ENCODE measurements at places on chromosomes 13 and 19.

DNA sequence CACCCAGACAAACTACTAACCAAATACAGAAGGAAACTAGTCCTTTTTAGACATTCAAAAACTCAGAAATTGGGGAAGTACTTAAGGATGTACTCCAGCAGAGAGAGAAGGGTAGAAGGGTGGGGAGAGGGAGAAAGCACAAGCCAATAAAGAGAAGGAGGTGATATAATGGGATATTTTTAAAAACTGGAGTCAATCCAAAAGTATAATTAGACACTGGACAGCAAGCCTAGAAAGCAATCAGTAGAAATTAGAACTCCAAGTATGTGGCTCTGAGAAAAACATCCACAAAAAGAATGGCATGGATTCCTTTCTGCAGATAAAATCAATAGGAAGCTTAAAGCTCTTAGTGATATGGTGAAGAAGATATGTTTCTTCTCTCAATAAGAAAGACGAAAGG is 55.8 kb downstream of the PEPD start:
- DNase-seq, result no peak

DNA sequence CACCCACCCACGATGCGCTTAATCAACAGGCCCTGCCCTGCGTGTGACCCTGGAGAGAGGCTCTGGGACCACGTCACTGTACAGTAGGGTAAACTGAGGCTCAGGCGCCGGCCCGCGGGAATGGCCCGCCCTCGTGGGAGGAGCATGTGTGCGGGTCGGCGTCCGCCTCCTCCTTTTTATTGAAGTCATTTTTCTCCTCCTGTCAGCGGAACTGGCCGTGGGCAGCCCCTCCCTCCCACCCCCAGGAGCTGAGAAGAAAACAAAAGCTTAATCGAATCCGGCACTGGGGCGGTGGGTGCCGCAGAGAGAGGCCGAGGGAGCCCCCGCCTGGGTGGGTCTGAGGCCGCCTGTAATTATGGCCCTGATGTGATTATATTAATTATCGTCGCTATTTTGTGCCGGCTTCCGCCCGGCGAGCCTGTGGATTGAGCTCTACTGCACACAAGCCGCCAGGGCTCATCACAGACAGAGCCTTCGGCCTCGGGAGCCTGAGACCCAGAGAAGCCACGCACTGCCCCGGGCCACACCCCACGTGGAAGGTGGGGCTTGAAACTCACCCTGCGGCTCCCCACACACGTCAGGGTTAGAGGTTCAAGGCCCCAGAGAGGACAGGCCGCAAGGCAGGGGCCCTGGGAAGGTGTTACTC is 7.0 kb downstream of the C2CD4C start:
- no peak for DNase-seq

DNA sequence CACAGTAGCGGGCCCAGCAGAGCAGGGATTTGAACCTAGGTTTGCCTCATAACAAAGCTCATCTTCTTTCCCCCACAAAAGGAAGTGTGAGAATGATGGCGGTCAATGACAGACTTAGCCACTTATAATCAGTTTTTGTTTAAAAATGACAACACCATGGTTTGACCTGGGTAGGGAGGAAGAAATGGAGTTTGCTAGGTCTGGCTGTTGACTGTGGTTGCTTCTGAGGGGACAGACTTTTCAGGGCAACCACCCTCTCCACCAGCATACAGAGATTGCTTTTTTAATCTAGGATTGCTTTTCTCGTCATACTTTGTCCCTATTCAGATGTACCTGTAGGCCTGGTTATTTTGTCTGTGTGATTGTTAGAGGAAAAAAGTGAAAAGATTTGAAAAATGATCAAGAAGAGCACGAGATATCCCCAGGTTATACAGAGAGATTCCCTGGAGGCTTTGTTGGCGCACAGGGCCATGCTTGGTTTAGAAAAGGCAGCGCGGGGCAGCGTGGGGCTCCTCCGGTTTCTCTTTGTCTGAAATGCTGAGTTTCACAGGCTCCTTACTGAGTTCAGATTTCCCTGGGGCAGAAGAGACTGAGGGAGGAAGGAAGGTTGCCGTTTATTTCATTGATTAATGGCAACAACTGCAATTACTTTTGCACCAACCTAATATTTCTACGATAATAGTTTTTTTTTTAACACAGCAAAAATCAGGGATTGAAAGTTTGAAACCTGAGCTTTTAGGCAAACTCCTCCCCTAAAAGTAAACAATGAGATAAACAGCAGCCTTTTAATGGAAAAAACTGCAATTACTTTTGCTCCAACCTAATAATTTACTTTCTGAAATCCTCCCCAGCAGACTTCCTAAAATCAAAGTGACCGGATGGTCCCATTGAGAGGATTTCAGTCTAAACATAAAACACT is 97.0 kb upstream of the RNF113B start:
- DNase-seq, result no peak

- DNase-seq, result no peak
Measured at GRCh38 chr19:30920222-30920621, 429.0 kb downstream of the TSHZ3 start.

- no peak for DNase-seq
Measured at GRCh38 chr19:15501596-15501995, 6.7 kb upstream of the CYP4F22 start.

GRCh38 chr19:16607819-16608218 is 20.2 kb downstream of the MED26 start:
- no peak for DNase-seq

DNA sequence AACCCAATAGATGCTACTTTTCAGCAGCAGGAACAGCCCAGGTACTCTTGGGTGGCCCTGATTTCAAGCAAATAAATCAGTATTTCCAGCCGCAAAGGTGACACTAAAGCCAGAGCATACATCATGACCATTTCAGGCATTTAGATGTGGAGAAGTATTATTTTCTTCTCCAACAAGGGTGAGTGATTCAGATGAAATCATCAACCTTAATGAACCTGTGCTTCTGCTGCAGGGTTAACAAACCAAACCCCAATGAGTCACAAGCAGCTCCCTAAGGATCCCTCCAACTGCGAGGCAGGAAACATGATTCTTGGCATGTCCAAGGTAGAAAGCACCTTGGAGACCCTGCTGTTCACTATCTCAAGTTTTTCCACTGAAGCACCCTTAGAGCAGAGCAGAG is 32.7 kb downstream of the MBNL2 start:
- no peak for DNase-seq

- no peak for DNase-seq
Measured at GRCh38 chr13:112213467-112214255, 146.7 kb downstream of the SOX1 start.

DNA sequence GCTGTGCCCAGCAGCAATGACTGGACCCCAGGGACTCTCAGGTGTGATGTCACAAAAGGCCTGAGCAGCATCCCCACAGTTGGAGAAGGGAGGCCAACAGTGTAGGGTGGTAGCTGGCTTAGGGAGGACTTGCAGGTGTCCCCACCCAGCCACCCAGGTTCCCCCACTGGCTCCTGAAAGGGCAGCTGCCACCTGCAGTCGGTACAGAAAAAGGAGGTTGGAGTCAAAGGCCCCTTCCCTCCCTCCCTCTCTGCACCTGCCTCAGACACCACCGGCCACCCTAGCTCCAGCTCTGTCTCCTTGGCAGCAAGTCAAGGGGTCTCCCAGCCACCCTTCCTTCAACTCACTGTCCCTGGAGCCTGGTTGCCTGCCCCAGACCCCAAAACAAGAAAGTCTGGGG is at the start of gene PCP2:
TSS of gene PCP2 (minus strand) at position 22 of the 400 bp plus-strand sequence. CDS start 262 bp downstream, outside the sequence.
- DNase-seq, result no peak

DNA sequence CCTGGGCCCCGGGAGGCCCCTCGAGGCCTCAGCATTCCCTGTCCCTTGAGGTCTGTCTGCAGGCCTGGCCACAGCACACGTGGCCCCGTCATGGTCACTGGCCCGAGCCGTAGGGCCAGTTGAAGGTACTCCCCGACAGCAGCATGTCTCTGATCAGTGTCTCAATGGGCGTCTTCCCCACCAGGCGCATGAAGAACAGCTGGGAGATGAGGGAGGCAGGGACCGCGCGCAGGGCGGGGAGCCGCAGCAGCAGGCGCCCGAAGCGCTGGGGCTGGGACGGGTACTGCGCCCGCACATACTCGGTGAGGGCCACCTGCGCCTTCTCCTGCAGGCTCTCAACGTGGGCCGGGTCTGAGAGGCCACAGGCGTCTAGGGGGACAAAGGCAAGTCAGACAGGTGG is 6.2 kb downstream of the OCEL1 start:
- no peak for DNase-seq

DNA sequence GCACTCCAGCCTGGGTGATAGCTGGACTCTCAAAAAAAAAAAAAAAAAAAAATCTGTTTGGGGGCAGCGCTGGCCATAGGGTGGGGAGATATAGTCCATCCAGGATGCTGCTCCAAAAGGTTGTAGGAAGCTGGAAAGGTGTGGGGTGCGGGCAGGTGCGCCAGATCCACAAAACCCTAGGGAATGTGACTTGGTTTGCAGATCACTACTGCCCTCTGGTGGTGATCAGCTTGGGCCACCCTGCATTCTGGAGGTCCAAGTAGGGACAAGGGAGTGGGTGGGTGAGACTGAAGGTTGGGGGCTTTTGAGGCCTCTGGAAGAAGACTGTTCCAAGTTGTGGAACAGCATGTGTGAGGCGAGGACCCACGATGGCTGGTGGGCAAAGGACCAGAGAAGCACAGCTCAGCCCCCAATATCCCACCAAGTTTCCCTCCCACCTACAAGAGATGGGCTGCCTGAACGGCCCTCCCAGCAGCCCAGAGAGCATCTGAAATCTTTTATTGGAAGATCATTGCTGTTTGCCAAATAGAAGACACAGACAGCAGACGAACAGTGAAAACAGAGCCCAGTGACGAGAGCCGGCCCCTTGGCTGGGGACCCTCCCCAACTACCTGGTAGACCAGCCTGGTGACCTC is 10.4 kb upstream of the TYK2 start:
- DNase-seq, result peak; percentile 78

DNA sequence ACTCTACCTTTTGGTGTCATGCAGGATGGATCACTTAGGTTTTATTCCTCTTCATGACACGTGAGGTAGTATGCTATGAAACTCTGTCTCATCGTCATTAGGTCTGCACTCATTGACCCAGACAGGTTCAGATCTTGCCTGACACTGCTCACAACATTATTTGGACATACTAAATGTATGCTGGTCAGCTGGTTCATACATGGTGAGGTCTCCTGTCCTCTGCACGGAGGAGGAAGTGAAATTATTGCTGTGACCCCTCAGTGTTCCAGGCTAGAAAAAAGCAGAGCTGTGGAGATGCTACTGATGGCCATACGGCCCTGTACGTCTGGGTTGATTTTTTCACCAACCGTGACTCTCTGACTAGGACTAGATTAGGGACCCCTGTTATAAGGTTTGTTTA is 35.8 kb downstream of the LATS2 start:
- no peak for DNase-seq

DNA sequence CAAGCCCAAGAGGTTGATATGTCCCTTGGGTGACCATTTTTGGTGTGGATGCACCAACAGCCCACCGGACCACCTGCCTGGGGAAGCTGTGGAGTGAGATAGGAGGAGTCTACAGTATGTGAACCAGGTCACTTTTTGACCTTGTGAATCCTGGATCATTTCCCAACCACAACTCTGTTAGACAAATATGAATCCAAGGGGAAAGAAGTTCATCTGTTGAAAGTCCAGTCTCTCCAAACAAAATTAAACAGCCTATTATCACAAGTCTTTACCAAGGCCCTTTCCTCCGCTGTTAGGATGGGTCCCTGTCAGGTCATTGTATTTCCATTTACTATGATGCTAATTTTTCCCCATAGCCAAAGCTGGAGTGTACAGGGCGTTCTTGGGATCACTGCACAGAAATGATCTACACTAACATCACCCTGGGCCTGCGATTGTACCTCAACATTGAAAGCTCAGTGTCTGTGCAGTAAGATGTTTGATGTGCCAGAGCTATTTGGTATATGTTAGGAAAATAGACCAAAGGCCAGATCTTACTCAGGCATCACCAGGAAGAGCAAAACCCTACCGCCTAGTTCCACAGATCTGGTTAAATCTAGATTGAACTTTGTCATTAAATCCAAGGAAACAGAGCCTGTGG is 117.1 kb downstream of the STARD13 start:
- DNase-seq, result no peak

GRCh38 chr13:50699874-50700663 is 143.4 kb downstream of the DLEU7 start:
- DNase-seq, result no peak

GRCh38 chr13:76586842-76587241 is 299.4 kb downstream of the KCTD12 start:
- no peak for DNase-seq

DNA sequence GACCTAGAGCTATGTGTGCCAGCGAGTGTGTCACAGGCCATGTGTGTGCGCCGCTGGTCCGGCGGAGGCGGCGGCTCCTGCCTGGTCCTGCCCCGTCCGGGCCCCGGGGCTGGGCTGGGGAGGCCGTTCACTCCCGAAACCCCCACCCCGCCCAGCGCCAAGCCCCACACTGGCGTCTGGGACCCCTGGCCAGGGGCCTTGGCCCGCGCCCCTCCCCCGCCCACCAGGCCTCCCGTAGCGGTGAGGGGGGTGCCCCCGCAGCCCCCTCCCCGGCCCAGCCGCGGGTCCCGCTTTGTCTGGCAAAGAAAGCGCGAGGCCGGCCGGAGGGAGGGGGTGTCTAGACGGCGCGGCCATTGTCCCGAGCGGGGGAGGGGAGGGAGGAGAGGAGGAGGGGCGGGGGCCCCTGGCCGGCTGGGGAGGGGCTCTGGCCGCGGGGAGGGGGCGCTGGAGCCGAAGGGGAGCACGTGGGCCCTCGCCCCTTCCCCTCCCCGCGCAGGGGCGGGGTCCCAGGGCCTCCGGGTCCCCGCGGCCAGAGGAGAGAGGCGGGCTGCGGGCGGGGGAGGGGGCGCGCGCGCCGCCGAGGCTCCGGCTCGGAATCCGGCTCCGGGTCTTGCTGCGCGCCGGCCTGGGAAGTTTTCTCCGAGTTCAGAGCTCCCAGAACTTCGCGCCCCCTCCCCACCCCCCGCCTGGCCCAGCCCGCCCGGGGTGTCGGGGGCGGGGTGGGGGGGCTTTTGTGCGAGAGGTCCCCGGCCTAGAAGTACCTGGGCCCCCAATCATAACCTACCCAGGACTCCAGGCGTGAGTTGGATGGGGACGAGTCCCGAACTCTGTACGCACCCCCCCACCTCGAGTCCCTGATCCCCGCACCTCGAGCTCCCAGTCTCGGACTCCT is 888 bp downstream of the NOTCH3 start:
- DNase-seq, result no peak

- peak; percentile 73 for DNase-seq
Measured at GRCh38 chr13:40777166-40777808, 6.3 kb upstream of the MRPS31 start.

DNA sequence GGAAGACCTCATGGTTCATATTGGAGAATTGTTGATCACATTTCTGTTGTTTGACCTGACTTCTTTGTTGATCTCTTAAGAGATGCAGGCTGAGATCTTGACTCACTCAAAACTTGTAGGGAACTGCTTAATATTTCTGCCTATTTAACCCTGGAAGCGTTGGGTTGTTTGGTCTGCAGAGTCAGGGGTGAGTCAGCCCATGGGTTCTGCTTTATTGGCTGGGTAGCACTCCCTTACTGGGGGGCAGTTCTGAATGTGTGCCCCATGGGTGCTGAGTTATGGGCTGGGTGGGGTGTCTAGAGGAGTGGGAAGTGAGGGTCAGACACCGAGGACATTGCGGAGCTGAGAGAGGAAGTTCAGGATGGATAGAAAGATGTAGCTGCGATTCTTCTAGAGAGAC is 87.9 kb downstream of the LRCH1 start:
- no peak for DNase-seq

GRCh38 chr19:11041194-11041593 is 48.1 kb upstream of the LDLR start:
- DNase-seq, result no peak
